Naive B cell (primary cell): ENCODE measurements at places on chromosomes 4 and X.

DNA sequence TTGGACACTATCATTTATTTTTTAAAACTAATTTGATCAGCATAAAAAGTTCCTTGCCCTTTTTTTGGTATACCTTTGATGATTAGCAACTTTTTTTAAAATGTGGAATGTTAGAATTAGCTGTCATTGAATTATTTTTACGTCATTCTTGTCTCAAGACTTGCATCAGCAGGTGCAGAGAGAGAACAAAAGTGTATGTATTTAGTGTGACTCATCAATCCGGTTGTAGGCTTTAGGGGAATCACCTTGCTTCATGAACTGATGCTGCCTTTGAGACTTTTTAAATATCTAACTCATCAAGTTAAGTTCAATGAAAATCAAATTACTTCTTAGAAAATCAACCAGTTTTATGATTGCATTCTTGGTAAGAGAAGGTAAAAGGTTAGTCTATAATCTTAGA, 125.1 kb downstream of the ARX start:
- DNase-seq: no peak

DNA sequence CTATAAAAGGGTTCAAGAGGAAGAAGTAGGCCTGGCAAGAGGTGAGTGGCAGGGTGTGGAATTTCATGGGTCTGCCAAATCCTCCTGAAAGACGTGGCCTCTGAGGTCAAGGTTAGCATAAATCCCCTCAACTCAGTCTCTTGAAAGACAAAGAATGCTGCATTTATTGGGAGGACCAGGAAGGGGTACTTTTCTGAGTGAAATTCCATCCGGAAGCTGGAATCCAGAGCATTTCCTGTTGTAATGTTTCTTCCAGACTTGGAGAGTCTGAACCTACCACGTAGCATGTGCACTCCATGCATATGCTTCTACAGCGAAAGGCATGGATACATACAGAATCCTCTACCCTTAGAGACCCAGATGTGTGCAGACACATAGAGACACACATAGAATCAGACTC, 13.4 kb upstream of the FGD1 start:
- DNase-seq: no peak

DNA sequence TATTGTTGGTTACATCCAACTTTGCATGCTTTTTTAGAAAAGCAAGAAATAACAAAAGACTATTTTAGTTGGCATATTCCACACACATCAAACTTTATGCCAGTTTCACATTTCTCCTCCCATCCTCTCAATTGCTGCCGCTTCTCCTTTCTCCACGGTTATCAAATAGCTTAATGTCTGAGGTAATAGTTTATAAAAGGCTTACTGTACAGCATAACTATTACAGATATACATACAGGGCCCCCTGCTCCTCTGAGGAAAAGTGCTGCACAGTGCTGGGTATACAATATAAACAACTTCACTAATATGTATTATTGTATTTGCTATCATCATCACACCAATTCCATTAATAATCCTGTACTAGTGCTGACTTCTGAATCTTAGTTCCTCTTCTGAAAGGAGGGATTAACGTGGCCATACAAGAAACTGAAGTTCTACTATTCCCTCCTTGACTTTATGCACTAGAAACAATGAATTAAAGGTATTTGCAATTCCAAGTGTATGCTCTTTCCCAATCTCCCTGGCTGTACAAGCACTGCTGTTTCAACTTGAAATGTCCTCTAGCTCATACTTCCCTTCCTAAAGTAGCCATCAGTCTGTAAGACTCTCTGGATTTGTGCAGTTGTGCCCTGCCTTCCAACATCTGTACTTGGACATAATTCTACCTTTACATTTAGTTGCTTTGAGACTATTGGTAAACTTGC, 2.5 kb downstream of the CCNI start:
- DNase-seq: no peak

DNA sequence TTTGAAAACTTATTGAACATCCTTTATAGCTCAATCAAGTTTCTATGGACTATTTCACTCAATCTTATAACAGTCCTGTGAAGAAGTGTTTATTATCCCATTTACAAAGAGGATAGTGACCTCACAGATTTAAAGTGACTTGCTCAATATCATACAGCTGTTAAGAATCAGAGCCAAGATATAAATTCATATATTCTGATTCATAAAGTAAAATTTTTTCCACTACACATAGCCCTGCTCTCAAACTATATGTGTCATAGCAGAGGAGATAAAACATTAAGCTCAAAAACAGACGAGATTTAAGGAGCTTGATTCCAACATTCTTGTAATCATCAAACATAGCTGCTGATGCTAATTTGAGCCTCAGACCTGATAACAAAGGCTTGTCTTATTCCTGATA, 226.8 kb downstream of the CAMK2D start:
- DNase-seq: no peak

GRCh38 chr4:39614487-39615162, 24.0 kb downstream of the SMIM14 start:
- DNase-seq: no peak

DNA sequence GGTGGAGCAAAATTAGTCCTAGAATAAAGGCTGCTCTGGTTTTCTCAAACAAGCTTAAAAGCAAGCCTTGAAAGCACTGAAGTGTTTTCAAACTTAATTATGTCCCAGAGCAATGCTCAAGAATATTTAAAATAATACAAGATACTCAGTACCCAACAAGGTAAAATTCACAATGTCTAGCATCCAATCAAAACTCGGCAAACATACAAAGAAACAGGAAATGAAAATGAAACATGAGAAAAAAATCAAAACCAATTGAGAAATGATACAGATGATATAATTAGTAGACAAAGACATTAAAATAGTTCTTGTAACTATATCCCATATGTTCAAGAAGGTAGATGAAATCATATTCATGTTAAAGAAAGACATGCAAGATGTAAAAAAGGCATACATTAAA, 45.0 kb upstream of the MAML3 start:
- no peak for DNase-seq

DNA sequence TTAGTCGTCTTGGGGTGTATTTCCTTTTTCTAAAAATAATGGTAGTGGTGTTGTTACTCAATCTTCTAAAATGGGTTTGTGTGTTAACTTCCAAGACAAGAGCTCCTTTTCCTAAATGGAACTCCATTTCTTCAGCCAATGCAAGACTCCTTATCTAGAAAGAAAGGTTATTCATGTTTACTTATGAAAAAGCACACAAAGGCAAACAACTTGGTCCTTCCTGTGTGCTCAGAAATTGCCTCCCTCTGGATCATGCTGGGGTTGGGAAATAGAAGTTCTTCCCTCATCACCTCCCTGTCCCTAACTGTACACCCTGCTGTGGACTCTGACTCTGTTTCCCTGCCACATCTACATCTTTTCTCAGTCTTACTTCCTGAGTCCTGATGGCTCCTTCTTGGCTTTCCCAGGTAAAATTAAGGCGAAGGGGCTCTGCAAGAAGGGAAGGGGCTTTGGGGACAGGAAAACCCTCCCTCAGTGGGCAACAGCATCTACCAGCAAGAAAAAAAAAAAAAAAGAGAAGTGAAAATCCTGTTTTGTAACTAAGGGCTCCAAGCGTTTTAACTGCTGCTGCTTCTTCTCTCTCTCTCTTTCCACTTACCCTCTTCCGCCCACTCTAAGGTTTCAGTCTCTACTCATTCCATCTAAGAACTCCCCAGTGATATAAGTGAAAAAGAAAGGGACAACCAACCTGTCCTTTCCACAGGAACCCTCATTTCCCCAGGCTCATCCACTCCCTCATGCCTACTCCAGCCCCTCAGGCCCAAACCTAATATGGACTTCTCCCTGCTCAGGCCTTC, 19.8 kb upstream of the TASL start:
- peak; percentile 45 for DNase-seq

DNA sequence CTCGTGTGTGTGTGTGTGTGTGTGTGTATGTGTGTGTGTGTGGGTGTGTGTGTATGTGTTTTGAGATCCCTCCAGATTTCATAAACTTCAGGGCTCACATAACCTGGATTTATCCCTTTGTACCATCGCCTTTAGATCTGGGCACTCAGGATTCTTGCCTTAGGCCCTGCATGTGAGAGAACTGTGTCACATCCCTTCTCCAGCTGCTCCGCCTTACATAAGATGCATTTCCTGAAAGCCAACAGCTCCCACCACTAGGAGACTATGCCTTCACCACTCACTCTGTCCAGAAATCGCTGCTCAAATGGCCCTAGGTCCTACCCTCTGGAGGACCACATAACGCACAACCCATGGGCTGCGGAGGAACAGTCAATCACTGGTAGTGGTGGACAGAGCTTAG, 348.8 kb downstream of the CCSER1 start:
- DNase-seq: no peak

GRCh38 chr4:161929956-161930355, 233.8 kb downstream of the FSTL5 start:
- DNase-seq: no peak

GRCh38 chr4:146099585-146099984, 75.9 kb upstream of the LSM6 start:
- DNase-seq: no peak

DNA sequence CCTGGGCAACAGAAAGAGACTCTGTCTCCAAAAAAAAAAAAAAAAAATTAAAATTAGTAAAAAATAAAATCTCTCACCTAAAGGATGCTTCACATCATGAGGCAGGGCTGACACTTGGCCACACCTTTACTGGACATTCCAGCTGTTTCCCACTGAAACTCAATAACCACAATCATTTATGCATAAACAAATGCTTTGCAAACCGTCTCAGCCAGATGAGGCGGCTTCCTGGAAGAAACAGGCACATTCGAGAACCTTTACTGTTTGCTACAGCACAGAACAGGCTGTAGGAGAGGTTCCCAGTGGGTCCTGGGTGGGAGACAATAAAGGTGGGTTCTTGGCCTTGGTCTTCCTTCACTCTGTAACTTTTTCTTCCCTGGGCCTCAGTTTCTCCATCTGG, 10.9 kb upstream of the TBC1D14 start:
- DNase-seq: no peak
